ENCODE measurements at places on chromosomes 7 and 10.
A peak's percentile ranks its signal among the peaks of the same experiment; 100 is the strongest.

DNA sequence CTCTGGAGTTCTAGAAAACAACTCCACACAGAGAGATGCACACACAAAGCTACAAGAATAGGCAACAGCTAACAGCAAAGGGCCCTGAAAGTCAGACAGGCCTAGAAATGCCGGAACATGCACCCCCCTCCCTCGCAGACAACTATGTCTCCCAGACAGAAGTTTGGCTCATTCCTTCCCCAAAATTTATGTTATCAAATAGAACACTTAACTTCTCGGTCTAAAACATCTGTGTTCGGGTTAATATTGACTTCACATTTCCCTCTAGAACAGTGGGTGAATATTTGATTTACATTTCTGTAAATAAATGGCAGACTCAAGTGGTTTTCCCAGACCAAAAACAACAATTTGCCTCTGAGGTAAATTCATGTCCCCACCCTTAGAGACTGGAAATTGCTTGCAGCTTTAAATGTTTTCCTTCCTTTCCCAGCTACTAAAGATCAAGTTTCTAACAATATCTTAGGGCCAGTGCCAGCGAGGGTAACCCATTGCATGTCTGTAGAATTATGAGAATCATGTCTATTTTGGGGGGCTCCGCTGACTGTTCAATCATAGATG, 92.5 kb upstream of the INHBA start:
- no peak for DNase-seq

DNA sequence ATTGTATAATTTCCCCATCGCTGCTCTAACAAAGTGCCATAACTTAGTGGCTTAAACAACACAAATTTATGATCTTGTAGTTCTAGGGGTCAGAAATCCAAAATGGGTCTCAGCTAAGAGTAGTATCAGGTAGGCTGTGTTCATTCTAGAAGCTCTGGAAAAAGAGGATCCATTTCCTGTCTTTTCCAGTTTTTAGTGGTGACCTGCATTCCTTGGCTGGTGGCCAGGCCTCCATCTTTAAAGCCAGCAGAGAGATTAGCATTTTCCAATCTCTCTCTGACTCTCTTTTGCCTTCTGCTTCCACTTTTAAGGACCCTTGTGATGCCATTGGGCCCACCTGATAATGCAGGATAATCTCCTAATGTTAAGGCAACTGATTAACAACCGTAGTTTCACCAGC, 41.0 kb upstream of the C10orf120 start:
- DNase-seq: no peak

GRCh38 chr7:46960970-46961369, 620.9 kb downstream of the TNS3 start:
- DNase-seq: no peak

GRCh38 chr10:35854661-35855060, 212.6 kb upstream of the FZD8 start:
- no peak for DNase-seq

DNA sequence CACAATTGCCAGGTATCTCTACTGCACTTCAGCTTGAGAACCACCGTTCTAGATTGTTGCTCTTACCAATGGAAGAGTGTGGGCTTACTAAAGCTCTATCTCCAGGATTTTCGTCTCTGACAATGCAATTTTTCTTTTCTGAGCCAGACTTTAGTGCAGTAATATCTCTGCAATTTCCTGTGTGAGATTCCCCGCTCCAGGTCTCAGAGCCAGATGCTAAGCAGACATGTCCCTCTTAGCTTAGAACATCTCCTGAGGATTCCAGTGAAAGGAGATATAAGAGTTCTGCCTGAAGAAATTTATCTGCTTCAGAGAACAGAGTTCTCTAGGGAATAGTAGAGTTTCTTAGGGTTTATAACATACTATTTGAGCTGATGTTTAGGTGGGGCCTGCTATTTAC, 82.0 kb downstream of the SND1 start:
- no peak for DNase-seq

- DNase-seq: no peak
Observed at GRCh38 chr10:61673360-61673759, 10.6 kb downstream of the CABCOCO1 start.

DNA sequence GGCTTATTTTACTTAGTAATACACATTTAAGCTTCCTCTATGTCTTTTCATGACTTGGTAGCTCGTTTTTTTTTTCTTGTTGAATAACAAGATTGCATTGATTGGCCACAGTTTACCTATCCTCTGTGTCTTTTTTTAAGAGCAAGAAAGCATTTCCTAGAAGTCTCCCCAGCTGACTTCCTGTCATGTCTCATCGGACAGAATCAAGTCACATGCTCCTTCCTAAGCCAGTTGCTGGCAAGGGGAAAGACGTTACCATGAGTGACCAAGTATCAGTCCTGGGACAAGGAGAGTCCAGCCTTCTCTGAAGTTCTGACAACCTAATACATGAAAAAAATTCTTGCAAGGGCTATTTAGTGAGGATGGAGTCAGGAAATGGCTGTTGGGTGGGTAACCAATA, 24.9 kb upstream of the SFRP5 start:
- peak; percentile 36 for DNase-seq

DNA sequence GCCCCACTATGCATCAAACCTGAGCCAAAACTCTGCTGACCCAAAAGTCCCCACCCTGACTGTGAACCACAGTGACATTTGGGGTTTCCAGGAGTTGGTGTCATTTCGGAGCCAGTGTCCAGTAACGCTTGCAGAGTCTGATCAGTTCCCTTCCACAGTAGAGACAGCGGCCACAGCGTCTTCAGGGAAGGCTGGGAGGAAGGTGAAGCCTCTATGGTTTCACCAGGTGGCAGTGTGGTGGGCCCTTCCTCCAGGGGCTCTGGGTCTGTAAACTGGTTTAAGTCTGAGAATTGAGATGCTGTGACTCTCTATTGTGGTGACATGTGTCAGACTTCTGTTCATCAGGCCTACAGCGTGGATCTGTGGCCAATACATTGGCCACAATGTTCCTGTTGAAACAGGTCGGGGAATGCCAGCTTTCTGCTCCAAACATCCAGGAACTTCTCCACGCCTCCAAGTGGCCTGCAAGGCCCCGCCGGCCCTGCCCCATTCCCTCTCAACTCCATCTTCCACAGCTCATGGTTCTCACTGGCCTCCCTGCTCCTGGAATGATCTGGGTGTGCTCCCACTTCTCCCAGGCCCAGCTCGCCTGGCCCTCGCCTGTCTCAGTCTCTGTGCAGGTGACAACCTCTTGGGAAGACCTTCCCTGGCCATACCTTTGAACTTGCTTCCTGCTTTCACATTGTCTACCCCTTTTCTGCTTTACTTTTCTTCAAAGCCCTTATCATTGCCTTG, 124.5 kb upstream of the FAM20C start:
- DNase-seq: no peak

GRCh38 chr7:127390186-127390816, 2.2 kb downstream of the ZNF800 start:
- no peak for DNase-seq

DNA sequence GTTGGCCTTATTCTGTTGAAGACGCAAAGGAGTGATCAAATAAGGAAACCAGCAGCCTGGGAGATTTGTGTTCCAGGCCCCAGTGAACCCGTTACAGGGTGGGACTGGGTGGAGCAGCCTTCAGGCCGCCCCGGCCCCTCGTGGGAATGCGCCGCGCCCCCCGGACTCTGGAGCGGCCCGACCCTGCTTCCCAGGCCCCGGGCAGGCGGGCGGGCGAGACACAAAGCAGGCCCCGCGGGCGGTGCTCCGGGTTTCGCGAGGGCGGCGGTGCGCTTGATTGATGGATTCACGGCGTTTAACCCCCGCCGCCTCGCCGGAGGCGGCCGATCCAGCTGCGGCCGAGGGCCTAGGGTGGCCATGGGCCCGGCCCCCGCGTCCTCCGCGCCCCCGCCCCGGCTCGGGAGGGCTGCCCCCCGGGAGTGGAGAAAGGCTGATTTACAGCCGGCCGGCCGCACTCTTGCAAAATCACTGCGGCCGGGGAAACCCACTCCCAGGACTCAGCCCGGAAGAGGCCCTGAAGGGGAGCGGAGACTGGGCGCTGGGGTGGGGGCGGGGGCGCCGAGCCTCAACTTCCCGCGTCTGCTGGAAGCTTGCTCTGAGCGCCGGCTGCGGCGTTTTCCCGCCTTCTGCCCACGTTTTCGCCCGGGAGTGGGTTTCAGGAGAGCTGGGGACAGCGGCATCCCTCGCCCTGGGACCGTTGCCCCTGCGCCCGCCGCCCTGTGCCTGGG, 299.6 kb upstream of the NFE2L3 start:
- DNase-seq: no peak

GRCh38 chr10:68566955-68567354, 6.8 kb downstream of the TET1 start:
- DNase-seq: no peak

DNA sequence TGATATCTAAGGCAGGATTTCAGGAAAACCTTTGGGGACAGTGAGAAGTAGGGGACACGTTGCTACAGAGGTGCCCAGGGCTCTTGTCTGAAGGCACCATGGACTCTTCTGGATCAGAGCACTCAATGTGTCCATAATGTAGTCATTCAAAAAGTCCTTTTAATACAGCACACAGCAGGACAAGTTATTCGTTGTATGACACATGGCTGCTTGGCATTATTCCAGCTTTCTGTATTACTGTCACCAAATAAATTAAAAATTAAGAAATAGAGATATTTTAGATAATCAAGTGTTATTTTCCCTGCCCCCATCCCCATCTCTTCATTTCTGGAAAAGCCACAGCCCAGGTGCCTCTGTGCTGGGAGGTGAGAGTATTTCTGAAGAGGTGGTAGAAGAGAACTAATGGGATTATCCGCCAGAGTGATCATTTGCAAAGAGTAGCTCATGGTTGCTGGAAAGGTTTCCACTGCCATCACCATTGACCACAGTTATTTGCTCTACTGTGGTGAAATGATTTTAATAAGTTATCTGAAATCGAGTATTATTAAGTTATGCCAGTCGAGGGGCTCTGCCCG, 83.0 kb downstream of the CXCL12 start:
- no peak for DNase-seq

GRCh38 chr10:72563327-72563932, 62.4 kb downstream of the MICU1 start:
- DNase-seq: no peak

DNA sequence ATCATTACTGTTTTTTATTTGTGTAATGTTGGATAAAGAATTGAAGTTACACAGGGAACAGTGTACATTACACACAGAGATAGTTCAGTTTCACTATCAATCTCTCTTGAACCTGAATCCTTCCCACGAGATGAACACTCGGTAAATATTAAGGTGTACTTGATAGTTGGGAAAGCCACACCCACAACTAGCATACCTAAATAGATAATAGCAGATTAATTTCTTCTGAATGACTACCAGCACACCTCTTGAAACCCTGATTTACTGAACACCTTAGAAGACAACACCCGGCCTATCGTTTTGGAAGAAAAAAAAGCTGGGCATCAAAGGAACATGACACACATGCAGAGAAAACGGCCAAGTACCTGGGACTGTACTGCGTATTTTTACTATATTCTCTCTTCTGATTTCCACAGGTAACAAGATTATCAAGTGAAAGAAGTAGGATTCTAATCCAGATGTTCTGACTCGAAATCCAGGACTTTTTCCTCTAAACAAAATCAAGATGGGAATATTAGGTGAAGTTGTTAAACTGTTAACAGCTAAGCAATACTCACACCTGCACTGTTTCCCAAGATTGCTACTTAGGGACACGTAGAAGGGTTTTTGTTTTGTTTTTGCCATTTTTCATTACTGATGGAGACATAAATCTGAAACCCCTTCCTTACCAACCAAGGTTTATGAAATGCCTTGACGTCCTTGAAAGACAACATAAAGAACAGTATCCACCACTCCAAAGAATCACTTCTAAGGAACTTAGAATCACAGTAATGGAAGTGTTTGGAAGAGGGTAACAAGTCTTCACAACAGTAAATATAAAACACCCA, 1.0 kb downstream of the CCDC186 start:
- DNase-seq: no peak

GRCh38 chr7:149431486-149432120, 29.3 kb downstream of the ZNF777 start:
- no peak for DNase-seq

DNA sequence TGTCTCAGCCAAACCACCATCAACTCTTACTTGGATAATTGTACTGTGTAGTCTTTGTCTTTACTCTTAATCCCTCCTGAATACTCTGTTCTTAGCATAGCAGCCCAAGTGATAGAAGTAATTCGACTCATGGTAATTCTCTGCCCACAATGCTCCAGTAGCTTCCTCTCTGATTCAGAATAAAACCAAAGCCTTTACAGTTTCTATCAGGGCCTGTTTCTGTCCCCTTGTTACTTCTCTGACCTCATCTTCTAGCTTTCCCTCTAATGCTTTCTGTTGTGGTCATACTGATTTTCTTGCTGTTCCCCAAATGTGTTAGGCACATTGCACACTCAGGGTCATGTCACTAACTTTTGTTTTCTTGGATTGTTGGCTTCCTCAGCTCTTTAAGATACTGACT, 8.0 kb downstream of the ZNF518A start:
- DNase-seq: no peak

DNA sequence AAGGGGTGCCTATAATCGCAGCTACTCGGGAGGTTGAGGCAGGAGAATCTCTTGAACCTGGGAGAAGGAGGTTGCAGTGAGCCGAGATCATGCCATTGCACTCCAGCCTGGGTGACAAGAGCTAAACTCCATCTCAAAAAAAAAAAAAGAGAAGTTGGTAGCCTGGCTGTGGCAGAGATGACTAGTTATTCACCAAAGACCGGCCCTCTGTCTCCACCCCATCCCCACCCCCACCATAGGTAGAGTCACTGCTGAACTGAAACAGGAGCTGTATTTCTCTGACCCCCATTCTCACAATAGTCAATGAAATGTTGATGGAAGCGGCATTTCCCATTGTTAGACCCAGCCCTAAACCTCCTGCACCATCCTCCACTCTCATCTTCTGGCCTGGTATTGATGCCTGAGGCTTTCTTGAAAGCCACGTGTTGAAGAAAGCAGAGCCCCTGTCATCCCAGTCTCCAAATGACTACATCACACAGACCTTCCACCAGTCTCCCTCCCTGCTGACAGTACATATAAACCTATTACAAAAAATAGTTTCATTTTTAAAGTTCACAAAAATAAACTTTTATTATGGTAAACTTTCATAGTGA, 9.4 kb upstream of the PIK3CG start:
- DNase-seq: no peak

DNA sequence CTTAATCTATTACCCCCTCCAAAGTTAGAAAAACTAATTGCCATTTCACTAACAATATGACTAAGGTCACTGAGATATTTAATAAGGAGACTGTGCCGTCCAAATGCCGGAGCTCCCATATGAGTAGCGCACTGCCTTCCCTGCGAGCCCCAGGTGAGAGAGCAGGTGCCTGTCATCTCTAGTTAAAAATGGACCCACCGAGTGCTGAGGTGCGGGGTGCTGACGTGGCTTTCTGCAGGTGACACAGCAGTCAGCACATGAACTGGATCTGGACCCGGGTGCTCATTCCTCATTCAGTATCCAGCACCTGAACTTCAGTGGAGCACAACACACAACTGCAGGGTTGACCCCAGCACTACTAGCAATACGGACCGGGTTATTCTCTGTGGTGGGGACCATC, 138.0 kb upstream of the NPS start:
- DNase-seq: no peak

All from CD4-positive, alpha-beta T cell (primary cell).